ENCODE measurements at places on chromosomes 4 and X.

DNA sequence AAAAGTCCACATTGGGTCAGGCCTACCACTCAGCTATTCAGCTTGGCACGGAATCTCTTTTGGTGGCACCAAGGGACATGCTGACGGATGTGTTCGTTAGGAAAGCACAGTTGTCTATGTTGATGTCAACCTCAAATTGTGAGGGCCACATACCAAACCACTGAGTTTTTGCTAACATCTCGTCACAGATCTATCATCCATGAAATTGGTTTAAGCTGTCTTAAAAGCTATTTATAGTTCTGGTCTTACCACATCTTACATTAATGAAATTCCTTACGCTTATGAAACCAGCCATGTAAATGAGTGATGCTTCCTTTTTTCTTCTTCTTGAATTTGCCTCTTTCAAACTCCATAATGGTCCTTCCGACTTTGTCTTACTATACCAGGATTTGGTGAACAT, 101.5 kb downstream of the MGST2 start:
- DNase-seq: no peak

DNA sequence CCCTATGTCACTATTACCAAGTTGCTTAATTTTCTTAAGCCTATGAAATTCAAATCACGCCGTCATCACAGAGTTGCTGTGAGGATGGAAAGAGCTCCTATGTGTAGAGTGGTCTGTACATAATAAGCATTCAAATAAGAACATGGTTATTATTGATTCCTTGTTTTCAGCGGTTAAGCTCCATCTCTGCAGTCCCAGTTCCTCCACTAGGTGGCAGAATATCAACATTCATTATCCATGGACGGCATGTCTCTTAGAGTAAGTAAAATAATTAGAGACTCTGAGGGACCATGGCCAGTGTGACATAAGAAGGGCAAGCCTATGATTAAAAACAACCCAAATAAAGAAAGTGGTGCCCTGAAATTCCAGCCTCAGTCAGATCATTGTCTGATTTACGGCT, 132.5 kb upstream of the NHS start:
- DNase-seq: peak; percentile 3

GRCh38 chr4:108244606-108245005, 75.9 kb upstream of the LEF1 start:
- no peak for DNase-seq

- no peak for DNase-seq
Observed at GRCh38 chrX:153485396-153486080, 9.2 kb upstream of the BGN start.

DNA sequence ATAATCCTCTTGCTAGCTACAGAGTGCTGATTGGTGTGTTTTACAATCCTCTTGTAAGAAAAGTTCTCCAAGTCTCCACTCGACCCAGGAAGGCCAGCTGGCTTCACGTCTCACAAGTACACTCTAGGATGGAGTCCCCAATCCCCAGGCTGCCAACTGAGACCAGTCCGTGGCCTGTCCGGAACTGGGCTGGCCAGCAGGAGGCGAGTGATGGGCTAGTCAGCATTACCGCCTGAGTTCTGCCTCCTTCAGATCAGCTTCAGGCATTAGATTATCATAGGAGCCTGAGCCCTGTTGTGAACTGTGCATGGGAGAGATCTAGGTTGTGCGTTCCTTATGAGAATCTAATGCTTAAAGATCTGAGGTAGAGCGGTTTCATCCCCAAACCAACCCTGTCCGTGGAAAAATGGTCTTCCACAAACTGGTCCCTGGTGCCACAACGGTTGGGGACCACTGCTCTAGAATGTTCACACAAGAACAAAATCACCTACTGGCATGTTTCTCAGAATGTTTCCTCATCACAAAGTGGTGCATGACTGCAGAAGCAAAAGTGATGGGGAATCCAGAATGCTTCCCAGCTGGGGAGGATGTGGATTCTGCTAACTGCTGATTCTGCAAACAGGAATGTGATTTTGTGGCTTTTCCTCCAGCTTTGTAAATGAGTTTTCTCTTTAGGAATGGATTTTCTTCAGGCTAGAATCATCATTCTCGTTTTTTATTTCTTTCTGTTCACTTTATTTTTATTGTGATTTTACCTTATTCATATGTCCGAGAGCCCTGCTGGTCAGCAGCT, 40.9 kb downstream of the SEPTIN11 start:
- DNase-seq: no peak

- DNase-seq: no peak
Observed at GRCh38 chr4:65033899-65034298, 624.6 kb upstream of the TECRL start.

GRCh38 chr4:140740422-140740821, 15.8 kb downstream of the TBC1D9 start:
- DNase-seq: no peak

GRCh38 chr4:14399848-14400247, 602.4 kb upstream of the CPEB2 start:
- no peak for DNase-seq

DNA sequence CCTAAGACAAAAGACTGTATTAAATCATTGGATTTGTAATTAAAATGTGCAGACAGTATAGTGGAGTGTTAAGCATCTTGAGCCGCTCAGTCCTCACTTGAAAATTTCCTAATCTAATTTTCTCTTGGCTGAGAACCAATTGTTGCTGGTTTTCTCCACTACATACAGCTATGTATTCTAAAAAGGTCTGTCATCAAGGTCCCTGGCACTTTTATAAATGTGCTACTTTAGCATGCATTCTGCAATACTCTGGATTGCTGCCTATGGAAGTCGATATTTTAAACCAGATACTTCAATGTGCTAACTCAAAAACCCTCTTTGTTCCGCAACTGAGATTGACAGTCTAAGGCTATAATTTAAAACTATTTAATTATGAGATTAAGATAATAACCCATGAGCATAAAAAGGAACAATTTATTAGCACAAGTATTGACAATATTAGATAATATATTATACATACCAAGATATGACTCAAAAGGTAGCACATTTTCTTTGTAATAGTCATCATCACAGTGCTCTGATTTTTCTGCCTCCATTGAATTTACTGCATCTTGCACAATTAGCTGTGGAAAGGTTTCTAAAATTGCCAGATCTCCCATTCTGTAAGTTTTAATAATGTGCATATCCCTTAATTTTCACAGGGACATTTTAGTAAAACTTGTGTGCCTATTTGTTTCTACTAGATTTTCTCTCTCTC, 815.1 kb downstream of the ADGRL3 start:
- no peak for DNase-seq

GRCh38 chr4:149120331-149121022, 678.3 kb upstream of the NR3C2 start:
- no peak for DNase-seq

DNA sequence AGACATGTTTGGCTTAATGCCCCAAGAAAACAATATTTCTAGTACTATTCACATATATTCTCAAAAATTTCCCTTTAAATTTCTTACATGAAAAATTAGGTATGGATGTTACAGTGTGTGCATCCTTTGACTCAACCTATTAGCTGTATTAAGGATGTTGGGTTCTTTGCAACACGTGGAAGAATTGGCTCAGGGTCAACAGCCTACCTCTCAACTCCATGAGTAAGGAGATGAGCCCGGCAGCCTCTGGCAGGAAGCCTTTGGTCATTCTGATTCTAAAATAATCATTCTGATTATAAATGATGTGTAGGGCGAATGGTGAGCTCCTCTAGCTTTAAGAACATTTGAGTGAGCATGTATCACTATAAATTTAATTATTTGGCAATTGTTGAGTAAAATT, 148.0 kb upstream of the WDFY3 start:
- DNase-seq: no peak

- DNase-seq: no peak
Observed at GRCh38 chr4:103152381-103152780, 45.8 kb downstream of the CENPE start.

DNA sequence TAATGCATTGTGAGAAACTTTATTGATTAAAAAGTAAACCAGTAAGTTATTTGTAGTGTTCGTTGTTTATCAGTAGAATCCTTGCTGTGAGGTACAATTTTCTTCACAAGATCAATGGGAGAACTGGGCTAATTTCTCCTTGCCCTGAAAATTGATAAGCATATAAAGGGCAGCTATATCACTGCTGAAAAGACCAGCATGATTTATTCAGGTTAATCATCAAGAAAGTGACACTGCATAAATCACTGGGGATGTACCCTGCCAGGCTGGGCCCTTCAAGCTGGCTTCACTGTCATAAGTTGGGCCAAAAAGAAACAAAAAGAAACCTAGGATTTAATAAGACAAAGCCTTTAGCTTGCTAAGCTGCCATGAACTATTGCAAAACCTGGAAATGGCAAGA, 746.7 kb downstream of the STPG2 start:
- DNase-seq: no peak

- peak; percentile 40 for DNase-seq
Observed at GRCh38 chr4:39976945-39977488, 694 bp downstream of the PDS5A start.

- no peak for DNase-seq
Observed at GRCh38 chr4:71270901-71271300, 67.9 kb upstream of the SLC4A4 start.

GRCh38 chrX:40154853-40155588, 57.3 kb upstream of the BCOR start:
- DNase-seq: no peak

- DNase-seq: no peak
Observed at GRCh38 chr4:73447671-73448070, 11.7 kb downstream of the AFP start.

DNA sequence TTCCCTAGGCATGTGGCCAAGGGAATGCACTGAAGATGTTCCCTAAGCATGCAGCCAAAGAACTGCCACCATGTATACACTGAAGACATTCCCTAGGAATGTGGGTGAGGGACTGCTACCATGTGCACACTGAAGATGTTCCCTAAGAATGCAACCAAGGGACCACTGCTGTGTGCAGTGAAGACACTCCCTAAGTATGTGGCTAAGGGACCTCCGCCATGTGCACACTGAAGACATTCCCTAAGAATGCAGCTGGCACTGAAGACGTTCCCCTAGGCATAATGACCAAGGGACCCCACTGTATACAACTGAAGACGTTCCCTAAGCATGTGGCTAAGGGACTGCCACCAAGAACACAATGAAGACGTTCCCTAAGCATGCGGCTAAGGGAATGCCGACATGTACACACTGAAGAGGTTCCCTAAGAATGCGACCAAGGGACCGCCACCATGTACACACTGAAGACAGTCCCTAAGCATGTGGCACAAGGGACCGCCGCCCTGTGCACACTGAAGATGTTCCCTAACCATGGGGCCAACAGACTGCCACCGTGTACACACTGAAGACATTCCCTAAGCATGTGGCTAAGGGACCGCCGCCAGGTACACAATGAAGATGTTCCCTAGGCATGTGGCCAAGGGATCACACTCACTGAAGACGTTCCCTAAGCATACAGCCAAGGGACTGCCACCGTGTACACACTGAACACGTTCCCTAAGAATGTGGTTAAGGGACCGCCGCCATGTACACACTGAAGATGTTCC, 25.6 kb downstream of the DHRSX start:
- no peak for DNase-seq

- no peak for DNase-seq
Observed at GRCh38 chr4:5683566-5683965, 24.8 kb downstream of the EVC2 start.

DNA sequence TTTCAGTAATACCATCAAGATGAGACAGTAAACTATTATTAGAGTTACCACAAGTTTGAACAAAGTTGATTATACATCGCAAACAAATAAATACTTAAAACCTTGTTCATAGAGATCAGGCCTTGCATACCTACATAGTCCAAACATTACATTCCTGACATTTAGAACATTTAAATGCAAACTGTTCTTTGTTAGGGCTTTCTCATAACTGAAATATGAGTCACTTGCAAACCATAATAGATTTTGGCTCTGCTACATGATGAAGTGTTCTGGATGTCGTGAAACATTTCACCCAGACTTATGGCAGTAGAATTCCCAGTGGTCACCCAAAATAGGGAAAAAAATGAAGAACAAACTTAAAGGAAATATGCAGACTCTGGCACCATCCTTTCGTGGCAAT, 75.0 kb downstream of the FAT4 start:
- no peak for DNase-seq

DNA sequence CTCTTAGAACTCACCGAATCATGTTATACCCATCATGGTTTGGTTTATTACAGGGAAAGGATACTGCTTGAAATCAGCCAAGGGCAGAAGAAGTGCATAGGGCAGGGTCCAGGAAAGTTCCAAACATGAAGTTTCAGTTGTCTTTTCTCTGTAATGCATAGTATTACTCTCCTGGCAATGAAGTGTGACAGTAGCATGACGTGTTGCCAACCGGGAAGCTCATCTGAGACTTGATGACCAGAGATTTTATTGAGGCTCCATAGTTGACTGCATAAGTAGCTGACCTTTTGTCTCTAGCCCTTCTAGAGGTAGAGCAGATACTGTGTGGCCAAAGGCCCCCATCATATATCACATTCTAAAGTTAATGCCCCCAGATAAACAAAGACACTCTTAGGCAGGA, 72.1 kb downstream of the BEND4 start:
- no peak for DNase-seq

GRCh38 chrX:8955511-8955910, 78.4 kb downstream of the FAM9B start:
- no peak for DNase-seq

- no peak for DNase-seq
Observed at GRCh38 chrX:16930392-16930791, 16.1 kb upstream of the REPS2 start.

- DNase-seq: no peak
Observed at GRCh38 chr4:174672276-174672675, 150.0 kb upstream of the HPGD start.

- DNase-seq: no peak
Observed at GRCh38 chr4:185238750-185239149, 29.4 kb downstream of the SNX25 start.

DNA sequence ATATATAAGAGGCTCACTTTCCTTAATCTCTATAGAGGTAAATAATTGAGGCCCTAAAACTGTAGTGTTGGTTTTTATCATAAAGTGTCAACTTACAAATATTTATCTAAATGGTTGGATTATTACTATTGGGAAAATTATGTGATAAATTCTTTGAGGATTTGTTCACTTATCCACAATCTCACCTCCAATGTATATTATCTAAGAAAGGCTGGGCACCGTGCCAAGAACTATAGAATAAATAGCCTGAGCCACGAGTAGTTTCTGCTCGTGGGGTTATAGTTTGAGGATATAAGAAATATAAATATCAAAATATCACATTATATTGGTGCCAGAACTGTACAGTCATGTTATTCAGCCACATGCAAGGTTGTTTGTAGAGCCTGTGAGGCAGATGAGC, 177.9 kb downstream of the VEGFC start:
- DNase-seq: no peak

GRCh38 chr4:1623400-1623799, 60.7 kb downstream of the FAM53A start:
- DNase-seq: no peak

- DNase-seq: no peak
Observed at GRCh38 chrX:136034668-136035067, 49.4 kb downstream of the SLC9A6 start.

DNA sequence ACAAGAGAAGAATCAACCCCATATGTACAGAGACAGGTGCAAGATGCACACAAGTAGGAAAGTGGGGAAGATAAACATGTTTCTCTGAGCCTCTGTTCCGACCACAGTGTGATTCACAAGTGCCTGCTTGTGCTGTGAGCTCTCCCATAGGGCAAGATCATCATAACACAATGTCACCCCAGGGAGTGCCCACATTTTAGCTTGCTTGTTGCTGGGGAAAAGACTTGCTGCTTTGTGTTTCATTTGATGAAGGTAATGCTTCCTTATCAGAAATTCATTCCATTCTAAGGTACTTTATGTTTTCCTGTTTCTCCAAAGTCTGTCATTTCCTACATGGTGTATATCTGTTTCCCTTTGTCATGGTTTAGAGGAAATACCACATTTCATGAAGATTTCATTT, 304.5 kb upstream of the DIPK2B start:
- DNase-seq: no peak

Data from T-helper 1 cell (primary cell).